ENCODE measurements at places on chromosomes 16 and 17. TPM values are rescaled to one million over a fixed set of nuclear protein-coding genes. Genes with fewer than 3 reads are reported as not detected.

DNA sequence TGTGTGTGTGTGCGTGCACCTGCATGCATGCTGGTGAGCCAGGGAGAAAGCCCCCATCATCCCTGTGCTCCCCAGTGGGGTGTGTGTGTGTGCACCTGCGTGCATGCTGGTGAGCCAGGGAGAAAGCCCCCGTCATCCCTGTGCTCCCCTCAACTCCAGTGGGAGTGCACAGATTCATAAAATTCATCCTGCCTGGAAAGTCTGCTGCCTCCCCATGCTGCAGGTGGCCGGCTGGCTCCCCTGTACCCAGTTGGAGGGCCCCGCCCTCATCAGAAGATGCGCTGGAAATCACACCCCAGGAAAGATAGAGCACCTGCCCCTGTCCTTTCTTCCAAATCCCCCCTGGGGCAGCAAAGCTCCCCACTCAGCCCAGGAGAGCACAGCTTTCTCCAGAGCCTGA lies 84.8 kb upstream of the DOC2B start:
- no peak for ATAC-seq

DNA sequence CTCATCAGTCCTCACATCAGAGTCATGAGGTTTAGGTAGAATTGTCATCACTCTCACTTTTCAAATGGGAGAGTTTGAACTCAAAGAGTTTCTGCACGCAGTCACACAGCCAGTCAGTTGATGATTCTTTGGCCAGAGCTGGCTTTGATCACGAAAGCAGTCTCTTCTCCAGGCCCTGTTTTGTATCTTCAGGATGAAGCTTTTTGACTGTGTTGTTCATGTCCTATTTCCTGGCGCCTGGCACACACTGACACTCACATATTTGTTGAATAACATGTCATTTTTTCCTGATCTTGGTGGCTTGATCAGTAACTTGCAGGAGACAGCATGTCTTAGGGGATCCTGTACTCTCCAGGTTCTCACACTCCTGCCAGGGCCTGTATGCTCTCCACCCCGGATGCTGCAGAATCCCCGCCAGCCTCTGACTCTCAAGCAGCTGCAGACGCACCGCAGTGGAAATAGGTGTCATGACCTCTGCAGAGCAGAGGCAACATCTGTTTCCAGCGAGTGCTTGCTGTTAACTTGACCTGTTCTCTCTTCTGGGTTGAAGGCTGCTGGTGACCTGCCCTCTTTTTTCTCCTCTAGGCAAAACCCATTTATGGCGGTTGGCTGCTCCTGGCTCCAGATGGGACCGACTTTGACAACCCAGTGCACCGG lies 33.0 kb downstream of the MPRIP start:
- ATAC-seq, result peak; percentile 27

GRCh38 chr17:65536573-65537342 lies 24.7 kb downstream of the AXIN2 start:
- ATAC-seq, result no peak

GRCh38 chr17:77790143-77790829 lies 168.2 kb upstream of the TNRC6C start:
- no peak for ATAC-seq

- ATAC-seq, result no peak
These were observed 224.7 kb upstream of the IRX3 start for GRCh38 chr16:54511222-54511731.

GRCh38 chr17:78923660-78924453 lies 1.3 kb downstream of the TIMP2 start:
- peak; percentile 77 for ATAC-seq

DNA sequence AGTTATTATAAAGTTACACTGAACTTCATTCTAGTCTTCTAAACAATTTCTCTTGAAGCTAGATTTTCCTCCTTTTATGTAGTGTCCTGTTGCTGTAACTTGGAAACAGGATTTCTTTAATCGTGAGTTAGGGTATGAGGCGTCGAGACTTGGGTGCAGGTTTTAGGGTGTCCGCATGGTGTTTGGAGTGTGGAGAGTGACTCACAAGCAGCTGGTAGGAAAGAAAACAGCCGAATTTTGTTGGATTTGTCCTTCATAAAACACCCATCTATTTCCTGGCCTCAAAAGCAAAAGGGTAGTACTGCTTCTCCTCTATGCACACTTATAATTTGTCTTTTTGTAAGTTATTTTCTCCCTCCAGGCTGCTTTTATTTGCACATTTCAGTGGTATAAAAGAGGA lies 1.6 kb downstream of the RPTOR start:
- no peak for ATAC-seq

GRCh38 chr17:41394254-41394996 lies 3.0 kb downstream of the KRT31 start:
- ATAC-seq, result peak; percentile 84

GRCh38 chr17:30229012-30229411 lies 6.5 kb downstream of the SLC6A4 start:
- peak; percentile 63 for ATAC-seq

- ATAC-seq, result no peak
These were observed 20.5 kb upstream of the SPACA3 start for GRCh38 chr17:32971171-32971570.

DNA sequence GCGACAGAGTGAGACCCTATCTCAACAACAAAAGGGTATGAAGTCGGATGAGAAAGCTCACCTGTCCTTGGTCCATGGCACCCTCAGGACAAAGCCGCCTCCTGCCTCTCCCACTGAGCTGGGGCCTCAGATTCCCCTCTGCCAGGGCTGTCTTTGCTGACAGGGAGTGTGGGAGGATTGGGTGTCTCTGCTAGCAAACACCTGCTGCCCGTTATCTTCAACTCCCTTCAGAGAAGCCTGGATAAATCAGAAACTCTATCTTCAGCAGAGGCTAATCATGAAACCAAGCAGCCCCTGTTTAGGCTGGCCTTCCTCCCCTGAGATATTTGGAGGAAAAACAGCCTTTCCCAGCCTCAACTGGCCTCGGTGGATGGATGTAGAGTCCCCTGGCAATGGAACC lies 36.3 kb upstream of the CDH1 start:
- ATAC-seq, result no peak

DNA sequence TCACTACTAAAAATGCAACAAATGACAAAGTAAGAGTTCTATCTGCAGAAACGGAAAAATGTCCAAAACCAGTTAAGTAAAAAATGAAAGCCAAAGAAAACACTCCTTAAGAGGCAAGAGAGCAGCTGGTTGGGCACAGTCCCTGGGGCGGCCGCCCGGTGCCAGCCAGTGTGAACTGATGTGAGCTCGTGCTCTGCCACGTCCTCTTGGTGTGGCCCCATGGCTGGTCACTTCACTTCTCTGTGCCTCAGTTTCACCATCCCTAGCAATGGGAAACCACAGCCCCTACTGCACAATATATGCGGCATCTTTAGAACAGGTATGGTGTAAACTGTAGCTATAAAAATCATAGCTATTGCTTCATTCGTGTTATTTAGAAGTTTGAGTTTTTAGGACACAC lies 21.2 kb downstream of the USP36 start:
- no peak for ATAC-seq

DNA sequence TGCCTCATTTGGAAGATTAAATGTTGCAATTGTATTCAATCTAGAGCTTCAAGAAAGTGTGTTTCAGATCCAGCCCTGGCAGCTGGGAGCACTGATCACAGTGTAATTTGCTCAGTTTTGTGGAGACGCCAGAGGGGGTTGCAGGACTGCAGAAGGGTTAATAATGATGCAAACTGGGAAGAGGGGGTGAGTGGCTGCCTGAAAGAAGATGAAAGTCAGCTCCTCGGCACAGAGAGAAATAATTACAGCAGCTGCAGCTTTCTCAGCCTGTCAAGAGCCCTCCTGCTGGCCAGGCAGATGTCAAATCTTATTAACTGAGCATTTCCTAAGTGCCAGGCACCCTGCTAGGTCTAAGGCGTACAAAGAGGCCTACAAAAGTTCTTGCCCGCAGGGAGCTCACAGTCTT lies 97.7 kb downstream of the ZNF18 start:
- ATAC-seq, result no peak

DNA sequence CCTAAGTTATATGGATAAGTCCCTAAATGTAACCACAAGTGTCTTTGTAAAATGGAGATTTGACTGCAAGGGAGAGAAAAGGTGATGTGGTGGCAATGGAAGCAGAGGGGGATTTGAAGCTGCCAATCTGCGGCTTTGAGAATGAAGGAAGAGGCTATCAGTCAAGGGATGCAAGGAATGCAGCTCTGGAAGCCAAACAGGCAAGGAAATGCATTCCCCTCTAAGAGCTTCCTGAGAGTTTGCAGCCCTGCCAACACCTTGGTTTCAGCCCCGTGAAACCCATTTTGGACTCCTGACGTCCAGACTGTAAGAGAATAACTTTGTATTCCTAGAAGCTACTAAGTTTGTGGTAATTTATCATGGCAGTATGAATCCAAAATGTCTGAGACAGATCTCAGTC lies 167.3 kb upstream of the MPHOSPH6 start:
- ATAC-seq, result no peak

DNA sequence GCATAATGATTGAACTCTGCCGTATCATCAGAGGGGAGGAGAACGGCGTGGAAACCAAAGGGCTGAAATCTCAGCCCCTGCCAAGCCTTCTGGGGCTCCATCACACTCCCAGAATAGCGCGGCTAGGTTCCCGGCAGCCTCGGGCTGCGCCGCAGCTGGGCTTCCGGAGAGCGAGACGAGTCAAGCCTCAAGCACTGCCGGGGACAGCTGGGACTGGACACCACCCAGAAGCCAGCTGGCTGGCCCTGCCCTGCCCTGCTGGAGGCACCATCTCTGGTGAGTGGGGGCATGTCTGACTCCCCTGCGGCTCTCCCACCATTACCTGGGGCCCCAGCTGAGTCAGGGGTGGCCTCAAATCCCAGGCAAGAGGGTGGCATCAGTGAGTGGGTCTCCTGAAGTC lies 7.2 kb upstream of the GPRC5C start:
- no peak for ATAC-seq

- no peak for ATAC-seq
These were observed 26.5 kb upstream of the SLC25A19 start for GRCh38 chr17:75315541-75316243.

DNA sequence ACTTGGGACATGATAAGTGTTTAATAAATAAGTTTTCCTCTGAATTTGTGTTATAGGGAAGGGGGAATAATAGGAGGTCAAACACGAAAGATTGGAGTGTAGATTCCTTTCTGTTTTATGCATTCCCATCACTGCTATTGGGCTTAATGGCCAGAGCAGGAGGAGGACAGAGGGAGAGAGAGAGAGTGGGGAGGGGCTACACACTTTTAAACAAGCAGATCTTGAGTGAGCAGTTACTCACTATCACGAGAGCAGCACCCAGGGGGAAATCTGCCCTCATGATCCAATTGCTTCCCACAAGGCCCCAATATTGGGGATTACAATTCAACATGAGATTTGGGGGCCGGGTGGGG lies 505.0 kb downstream of the GRIN2A start:
- ATAC-seq, result no peak

- no peak for ATAC-seq
These were observed 96.7 kb upstream of the CDH5 start for GRCh38 chr16:66269617-66270332.

GRCh38 chr17:4087911-4088693 lies 54.7 kb downstream of the ZZEF1 start:
- no peak for ATAC-seq

DNA sequence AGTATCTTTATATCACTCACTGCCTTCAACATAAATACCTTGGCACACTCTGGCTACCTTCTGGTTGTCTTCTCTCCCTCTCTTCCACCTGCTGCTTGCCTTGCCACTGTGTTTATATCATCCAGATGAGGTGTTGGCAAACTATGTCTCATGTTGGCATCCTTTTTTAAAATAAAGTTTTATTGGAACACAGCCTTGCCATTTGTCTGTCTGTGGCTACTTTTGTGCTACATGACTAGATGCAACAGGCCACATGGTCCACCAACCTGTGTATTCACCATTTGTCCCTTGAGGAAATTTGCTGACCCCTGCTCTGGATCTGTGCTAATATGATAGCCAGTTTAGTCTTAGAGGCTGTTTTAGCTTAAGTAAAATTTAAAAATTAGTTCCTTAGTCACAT lies 36.8 kb downstream of the NSRP1 start:
- ATAC-seq, result no peak

Gene PRRT2
- not detected for total RNA-seq

Gene FBRS
- total RNA-seq, result 42.4 TPM

Gene WFIKKN2
- total RNA-seq, result not detected

GRCh38 chr17:6048486-6048885 lies 21.7 kb upstream of the WSCD1 start:
- ATAC-seq, result peak; percentile 49

Gene CLEC18B
- total RNA-seq, result 2.8 TPM

Gene SMIM36
- total RNA-seq, result not detected

DNA sequence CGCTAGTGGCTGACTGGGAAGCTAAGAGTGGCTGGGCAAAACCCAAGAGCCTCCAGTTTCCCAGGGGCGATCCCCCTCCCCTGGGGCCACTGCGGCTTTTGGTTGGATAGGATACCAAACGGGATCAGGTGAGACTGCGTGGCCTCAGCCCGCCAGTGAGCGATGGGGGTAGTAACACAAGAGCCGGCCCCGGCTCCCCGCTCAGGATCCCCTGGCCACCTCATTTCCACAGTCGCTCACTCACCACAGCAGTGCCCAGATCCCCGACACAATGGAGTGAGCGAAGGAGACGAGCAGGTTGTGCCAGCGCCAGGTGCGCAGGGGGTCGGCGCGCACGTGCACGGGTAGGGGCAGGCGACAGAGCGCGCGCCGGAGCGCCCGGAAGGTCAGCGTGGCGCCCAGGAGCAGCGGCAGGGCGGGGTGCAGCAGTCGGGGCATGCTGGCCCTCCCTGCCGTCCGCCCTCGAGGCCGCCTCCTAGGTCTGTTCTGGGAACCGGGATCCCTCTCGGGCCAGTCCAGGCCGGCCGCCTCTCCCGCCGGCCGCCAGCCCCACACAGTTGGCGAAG lies 290 bp downstream of the TLCD1 start:
- ATAC-seq, result peak; percentile 37

GRCh38 chr17:7020894-7021664 lies 1.8 kb upstream of the BCL6B start:
- no peak for ATAC-seq

DNA sequence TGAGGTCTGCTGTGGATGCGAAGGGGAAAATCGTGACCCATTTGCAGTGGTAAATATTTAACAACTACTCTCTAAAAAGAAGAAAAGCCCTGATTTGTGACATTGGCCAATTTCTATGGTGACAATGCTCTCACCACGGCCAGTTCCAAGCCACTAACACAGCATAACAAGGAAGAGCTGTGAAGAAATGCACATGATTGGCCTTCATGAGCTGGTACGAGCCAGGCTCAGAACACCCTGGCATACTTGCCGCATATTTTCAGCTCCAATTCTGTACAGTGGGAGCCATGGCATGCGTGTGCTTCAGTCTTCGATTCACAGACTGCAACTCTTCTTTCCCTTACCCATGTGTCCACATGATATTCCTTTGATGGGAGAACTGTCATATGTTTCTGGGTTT lies 363.9 kb upstream of the CDH5 start:
- ATAC-seq, result no peak

DNA sequence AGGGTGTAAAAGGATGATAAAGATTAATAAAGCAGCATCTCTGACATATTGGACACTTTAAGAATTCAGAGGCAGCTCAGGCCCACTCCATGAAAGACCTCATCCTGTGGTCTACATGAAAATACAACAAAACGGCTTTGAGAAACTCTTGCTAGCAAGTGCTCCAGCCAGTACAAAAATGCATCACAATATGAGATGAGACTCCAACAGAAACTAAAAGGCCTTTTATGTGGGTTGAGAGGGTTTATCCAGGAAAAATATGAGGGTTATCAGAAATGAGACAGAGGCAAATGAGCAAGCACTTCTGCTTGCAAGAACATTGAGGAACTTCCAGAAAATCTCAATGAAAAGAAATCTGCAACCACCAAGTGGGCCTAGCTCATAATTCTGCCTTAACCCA lies 65.7 kb downstream of the LITAF start:
- ATAC-seq, result no peak
